ENCODE measurements at places on chromosomes 1 and 21.

DNA sequence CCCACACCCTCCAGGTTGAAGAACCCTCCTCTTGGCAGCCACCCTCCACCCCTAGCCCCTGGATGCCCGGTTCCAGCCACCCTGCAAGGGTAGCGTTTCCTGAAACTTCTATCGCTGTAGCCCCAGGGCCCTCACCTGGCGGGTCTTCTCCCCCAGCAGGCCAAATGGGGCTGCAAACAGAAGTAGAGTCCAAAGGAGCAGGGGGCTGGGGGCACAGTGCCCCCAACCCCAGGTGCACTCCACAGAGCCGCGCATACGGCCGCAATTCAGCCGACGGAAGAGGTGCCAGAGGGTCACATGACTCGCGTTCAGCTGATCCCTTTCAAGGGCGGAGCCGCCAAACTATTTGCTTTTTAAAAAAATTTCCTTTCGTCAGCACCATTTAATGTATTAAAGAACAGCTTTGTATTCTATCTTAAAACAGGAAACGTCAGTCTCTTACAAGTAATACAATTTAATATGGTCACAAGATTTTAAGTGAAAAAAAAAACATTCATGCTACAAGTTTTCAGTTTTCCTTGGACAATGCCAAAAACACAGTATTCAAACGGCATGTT lies at the start of gene GLMP:
TSS of gene GLMP (minus strand) at position 289 of the 557 bp plus-strand sequence. CDS start at position 255, 34 bp downstream.
- peaks cover 16% of the 10 kb centered on the region for H3K4me1 ChIP-seq
- H3K27ac ChIP-seq = no peak within 1 kb of the TSS
- no peaks in the 10 kb centered on the region for H3K36me3 ChIP-seq
- H3K4me3 ChIP-seq = peak within 1 kb of the TSS; percentile 97
- DNase-seq = peak; percentile 87

- no peaks in the 10 kb centered on the region for H3K4me1 ChIP-seq
- no peak overlapping the region for H3K4me3 ChIP-seq
- DNase-seq = no peak
- no peaks in the 10 kb centered on the region for H3K36me3 ChIP-seq
- H3K27me3 ChIP-seq = no peaks in the 10 kb centered on the region
- no peak overlapping the region for H3K27ac ChIP-seq
Observed at GRCh38 chr1:23904748-23905357, 8.3 kb downstream of the CNR2 start.

GRCh38 chr1:223473601-223474344 lies 80.6 kb downstream of the CCDC185 start:
- DNase-seq = no peak
- no peaks in the 10 kb centered on the region for H3K36me3 ChIP-seq
- H3K4me3 ChIP-seq = no peak overlapping the region
- no peaks in the 10 kb centered on the region for H3K4me1 ChIP-seq
- H3K27ac ChIP-seq = no peak overlapping the region

DNA sequence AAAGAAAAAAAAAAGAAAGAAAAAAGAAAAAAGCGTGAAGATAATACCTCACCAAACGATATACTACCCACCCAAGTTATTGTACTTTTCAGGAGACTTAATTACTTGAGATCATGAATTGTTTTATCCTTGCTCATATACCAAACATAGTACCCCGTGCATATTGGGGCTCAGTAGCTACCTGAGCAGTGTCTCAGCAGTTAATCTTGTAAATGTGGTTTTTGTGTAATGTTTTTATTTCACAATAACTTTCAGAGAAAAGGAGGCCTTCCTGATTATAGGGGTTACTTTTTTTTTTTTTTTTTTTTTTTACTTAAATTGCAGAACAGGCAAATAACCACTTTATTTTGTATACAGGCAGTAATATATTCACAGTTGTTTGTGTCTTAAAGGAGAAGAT lies 80.3 kb downstream of the OSBPL9 start:
- peak; percentile 40 for DNase-seq
- no peaks in the 10 kb centered on the region for H3K27me3 ChIP-seq
- no peak overlapping the region for H3K27ac ChIP-seq
- no peaks in the 10 kb centered on the region for H3K36me3 ChIP-seq
- peaks cover 28% of the 10 kb centered on the region for H3K4me1 ChIP-seq

DNA sequence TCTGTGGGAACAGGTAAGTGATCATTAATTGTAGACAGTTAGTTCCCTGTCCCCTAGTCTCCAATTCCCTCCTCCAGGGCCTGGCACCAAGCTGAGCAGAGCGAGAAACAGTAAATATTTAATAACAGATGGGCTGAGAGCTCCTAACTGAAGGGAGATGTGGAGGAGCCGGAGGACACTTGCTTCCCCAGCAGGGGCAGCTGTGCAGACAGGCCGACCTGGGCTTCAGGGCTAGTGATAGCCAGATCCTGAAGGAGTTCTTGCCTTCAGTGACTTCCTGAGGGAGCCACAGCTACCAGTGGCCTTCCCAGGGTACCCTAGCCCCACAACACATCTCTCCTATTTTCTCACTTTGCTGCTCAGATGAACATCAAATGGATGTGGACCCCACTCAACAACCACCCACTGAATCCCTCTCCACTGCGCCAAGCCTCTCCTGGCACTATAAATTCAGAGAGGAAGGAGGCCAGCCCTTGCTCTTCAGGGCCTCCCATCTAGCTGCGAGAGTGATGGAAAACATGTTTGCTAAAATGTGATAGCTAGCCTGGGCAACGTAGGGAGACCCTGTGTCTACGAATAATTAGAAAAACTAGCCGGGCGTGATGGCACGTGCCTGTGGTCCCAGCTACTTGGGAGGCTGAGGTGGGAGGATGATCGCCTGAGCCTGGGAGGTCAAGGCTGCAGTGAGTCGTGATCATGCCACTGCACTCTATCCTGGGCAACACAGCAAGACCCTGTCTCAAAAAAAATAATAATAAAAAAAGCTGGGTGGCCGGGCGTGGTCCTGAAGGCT lies 26.9 kb upstream of the SYNC start:
- no peak overlapping the region for H3K4me3 ChIP-seq
- no peaks in the 10 kb centered on the region for H3K36me3 ChIP-seq
- H3K4me1 ChIP-seq = peaks cover 21% of the 10 kb centered on the region
- no peak for DNase-seq
